ENCODE measurements at places on chromosomes 1 and 21. TPM values are rescaled to one million over a fixed set of nuclear protein-coding genes. Genes with fewer than 3 reads are reported as not detected.

The LIX1L gene
- total RNA-seq: 8.5 TPM

The SLAMF7 gene
- 2.6 TPM for total RNA-seq

The KCNA3 gene
- total RNA-seq: not detected

The GJA4 gene
- total RNA-seq: not detected

The AMY1A gene
- total RNA-seq: not detected

The PPP1R8 gene
- total RNA-seq: 36.4 TPM

The PDC gene
- total RNA-seq: not detected

The NR1I3 gene
- total RNA-seq: not detected

The KCNA2 gene
- total RNA-seq: 0.06 TPM

The KLHDC7A gene
- total RNA-seq: 1.3 TPM

The C8B gene
- total RNA-seq: not detected

The TMEM200B gene
- total RNA-seq: 0.07 TPM

The CLCA1 gene
- not detected for total RNA-seq

The CD5L gene
- total RNA-seq: not detected

The S100A5 gene
- total RNA-seq: 0.42 TPM

The FUBP1 gene
- 113 TPM for total RNA-seq

The MLLT11 gene
- 10.3 TPM for total RNA-seq

The FBXO2 gene
- 9.1 TPM for total RNA-seq

The CTBS gene
- total RNA-seq: 6.9 TPM

The VWA1 gene
- 16.5 TPM for total RNA-seq

The C21orf91 gene
- 3.2 TPM for total RNA-seq

The RHOU gene
- total RNA-seq: 6.7 TPM

The ARHGEF16 gene
- 4.7 TPM for total RNA-seq

The TNFRSF1B gene
- 0.45 TPM for total RNA-seq

The NEGR1 gene
- not detected for total RNA-seq

The LCE1C gene
- not detected for total RNA-seq

The OR2T1 gene
- not detected for total RNA-seq

The PLEKHM2 gene
- 30.5 TPM for total RNA-seq

The IRF6 gene
- 0.10 TPM for total RNA-seq

The FCGR1A gene
- total RNA-seq: not detected

The NPR1 gene
- 1.2 TPM for total RNA-seq

The SIM2 gene
- 11.7 TPM for total RNA-seq

The HSD3B2 gene
- not detected for total RNA-seq

The SDE2 gene
- 10.9 TPM for total RNA-seq

The RNF186 gene
- not detected for total RNA-seq

The CBR3 gene
- 16.4 TPM for total RNA-seq

The OR2T29 gene
- not detected for total RNA-seq

The TOR3A gene
- total RNA-seq: 50.1 TPM

Measured in A549 treated with RU486 at 1 μM for 4 hours (cell line).